ENCODE measurements at places on chromosomes 4 and X. TPM values are rescaled to one million over a fixed set of nuclear protein-coding genes. Genes with fewer than 3 reads are reported as not detected.

DNA sequence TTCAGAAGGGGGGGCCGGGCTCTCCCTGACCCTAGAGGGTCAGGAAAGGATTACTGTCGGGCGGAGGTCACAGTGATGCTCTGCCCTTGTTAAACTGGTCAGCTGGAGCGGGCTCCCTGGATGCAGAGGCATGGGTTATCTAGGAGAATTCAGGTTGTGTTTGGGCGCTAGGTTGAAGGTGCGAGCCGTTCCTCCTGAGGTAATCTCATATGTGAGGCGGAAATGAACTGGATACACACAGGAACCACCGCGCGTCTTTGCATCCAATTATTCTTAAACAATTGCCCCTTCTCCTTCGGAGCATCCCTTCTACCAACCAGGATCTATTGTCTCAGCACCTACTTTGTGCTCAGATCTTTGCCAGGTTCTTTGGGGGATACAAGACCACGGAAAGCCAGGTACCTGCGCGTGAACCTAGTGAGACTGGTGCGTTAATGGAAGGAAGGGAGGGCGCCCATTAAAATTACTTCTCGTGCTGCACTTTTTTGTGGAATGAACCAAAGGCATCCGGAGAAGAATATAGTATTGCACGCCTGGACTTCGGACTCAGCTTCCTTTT is 28.4 kb downstream of the HAND2 start:
- H3K4me1 ChIP-seq: no peaks in the 10 kb centered on the region
- no peak overlapping the region for H3K4me3 ChIP-seq
- DNase-seq: peak; percentile 54
- H3K36me3 ChIP-seq: peaks cover 2% of the 10 kb centered on the region
- peaks cover 77% of the 10 kb centered on the region for H3K27me3 ChIP-seq

GRCh38 chr4:107065201-107065600 is 29.1 kb upstream of the DKK2 start:
- H3K4me1 ChIP-seq: no peaks in the 10 kb centered on the region
- DNase-seq: no peak
- H3K36me3 ChIP-seq: no peaks in the 10 kb centered on the region
- H3K27me3 ChIP-seq: no peaks in the 10 kb centered on the region

DNA sequence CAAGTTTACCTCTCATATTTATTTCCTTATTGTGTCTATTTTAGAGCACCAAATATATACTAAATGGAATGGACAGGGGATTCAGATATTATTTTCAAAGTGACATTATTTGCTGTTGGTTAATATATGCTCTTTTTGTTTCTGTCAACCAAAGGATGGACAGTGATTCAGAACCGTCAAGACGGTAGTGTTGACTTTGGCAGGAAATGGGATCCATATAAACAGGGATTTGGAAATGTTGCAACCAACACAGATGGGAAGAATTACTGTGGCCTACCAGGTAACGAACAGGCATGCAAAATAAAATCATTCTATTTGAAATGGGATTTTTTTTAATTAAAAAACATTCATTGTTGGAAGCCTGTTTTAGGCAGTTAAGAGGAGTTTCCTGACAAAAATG is 6.2 kb downstream of the FGB start:
- H3K27ac ChIP-seq: no peak overlapping the region
- no peaks in the 10 kb centered on the region for H3K36me3 ChIP-seq
- no peaks in the 10 kb centered on the region for H3K4me1 ChIP-seq
- H3K27me3 ChIP-seq: peaks cover 4% of the 10 kb centered on the region
- no peak overlapping the region for H3K4me3 ChIP-seq

DNA sequence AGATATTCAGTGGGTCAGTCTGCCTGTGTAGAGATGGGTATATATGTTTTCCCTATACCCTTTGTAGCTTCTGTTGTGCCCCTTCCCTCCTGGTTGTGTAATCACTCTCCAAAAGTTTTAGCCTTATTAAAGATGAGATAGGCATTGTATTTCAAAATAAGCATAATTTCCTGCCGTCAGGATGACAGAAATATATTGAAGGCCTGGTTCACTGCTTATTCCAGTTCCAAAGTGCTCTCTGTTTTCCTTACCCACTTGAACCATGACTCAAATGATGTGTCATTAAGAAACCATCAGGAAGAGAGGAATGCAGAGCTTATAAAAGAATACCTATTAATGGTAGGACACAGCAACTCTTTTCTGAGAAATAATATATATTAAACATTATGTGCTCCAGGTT is 178.5 kb downstream of the GABRB1 start:
- H3K27me3 ChIP-seq: no peaks in the 10 kb centered on the region
- H3K27ac ChIP-seq: no peak overlapping the region
- no peaks in the 10 kb centered on the region for H3K36me3 ChIP-seq
- no peaks in the 10 kb centered on the region for H3K4me1 ChIP-seq
- no peak overlapping the region for H3K4me3 ChIP-seq

- no peaks in the 10 kb centered on the region for H3K27me3 ChIP-seq
- H3K27ac ChIP-seq: no peak overlapping the region
- H3K36me3 ChIP-seq: peaks cover 1% of the 10 kb centered on the region
- H3K4me3 ChIP-seq: no peak overlapping the region
Measured at GRCh38 chr4:38386654-38387188, 277.3 kb upstream of the KLF3 start.

DNA sequence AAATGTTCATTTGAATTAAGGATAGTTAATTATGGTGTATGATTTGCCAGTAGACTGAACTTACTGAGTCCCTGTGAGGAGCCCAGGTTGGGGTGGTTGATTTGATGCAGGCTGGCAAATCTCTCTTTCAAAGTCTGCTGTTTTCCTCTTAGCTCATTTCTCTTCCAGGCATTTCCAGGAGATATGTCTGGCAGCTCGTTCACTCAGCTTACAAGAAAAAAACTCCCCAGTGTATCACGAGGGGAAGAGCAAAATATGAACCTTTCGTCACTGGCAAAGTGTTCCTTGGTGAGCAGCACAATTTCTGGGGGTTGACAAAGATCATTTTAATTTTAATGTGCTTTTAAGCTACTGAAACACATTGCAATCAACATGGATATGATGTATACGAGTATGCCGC is 244.2 kb downstream of the CBLL2 start:
- no peak overlapping the region for H3K27ac ChIP-seq
- no peaks in the 10 kb centered on the region for H3K4me1 ChIP-seq
- DNase-seq: no peak
- H3K4me3 ChIP-seq: no peak overlapping the region
- H3K36me3 ChIP-seq: no peaks in the 10 kb centered on the region
- no peaks in the 10 kb centered on the region for H3K27me3 ChIP-seq

DNA sequence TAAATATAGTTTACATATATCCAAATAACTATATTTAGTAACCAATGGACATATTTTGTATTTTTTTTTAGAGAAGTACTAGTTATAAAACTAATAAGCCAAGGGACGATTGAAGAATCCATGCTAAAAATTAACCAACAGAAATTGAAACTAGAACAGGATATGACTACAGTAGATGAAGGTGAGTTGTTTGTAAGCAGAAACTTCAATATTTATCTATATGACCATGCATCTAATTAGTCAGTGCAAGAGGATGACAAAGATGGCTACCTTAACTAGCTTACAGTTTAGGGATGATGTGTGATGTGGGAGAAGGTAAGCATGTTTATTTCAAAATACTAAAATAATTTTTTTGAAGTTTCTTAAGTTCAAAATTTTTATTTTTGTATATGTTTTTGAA is 57.7 kb downstream of the HPGDS start:
- no peak overlapping the region for H3K4me3 ChIP-seq
- H3K4me1 ChIP-seq: peaks cover 3% of the 10 kb centered on the region
- H3K36me3 ChIP-seq: peaks cover 50% of the 10 kb centered on the region
- H3K27me3 ChIP-seq: no peaks in the 10 kb centered on the region
- no peak for DNase-seq

GRCh38 chr4:3128976-3129375 is 54.5 kb downstream of the HTT start:
- peaks cover 7% of the 10 kb centered on the region for H3K4me1 ChIP-seq
- H3K4me3 ChIP-seq: no peak overlapping the region

- peaks cover 36% of the 10 kb centered on the region for H3K4me1 ChIP-seq
- H3K4me3 ChIP-seq: no peak overlapping the region
- H3K27me3 ChIP-seq: no peaks in the 10 kb centered on the region
- peak overlapping the region; percentile 13 for H3K27ac ChIP-seq
Measured at GRCh38 chrX:147920161-147920666, 8.5 kb downstream of the FMR1 start.

GRCh38 chrX:8773117-8773516 is 28.1 kb downstream of the FAM9A start:
- H3K36me3 ChIP-seq: no peaks in the 10 kb centered on the region
- no peak overlapping the region for H3K4me3 ChIP-seq
- peaks cover 10% of the 10 kb centered on the region for H3K27me3 ChIP-seq
- no peak overlapping the region for H3K27ac ChIP-seq
- no peaks in the 10 kb centered on the region for H3K4me1 ChIP-seq

- DNase-seq: no peak
- H3K27me3 ChIP-seq: no peaks in the 10 kb centered on the region
- no peak overlapping the region for H3K4me3 ChIP-seq
- H3K36me3 ChIP-seq: no peaks in the 10 kb centered on the region
Measured at GRCh38 chrX:54944816-54945215, 24.2 kb downstream of the TRO start.

Gene CXCL5
- not detected for total RNA-seq

Gene AMOT
- total RNA-seq: 2.5 TPM

Gene PAGE5
- total RNA-seq: not detected

Gene KLHL13
- 0.19 TPM for total RNA-seq
